Osteoblast (primary cell): ENCODE measurements at places on chromosomes 2 and 18. TPM values are rescaled to one million over a fixed set of nuclear protein-coding genes. Genes with fewer than 3 reads are reported as not detected.
A peak's percentile ranks its signal among the peaks of the same experiment; 100 is the strongest.

GRCh38 chr18:5507756-5508155 is 36.0 kb downstream of the EPB41L3 start:
- DNase-seq, result no peak

GRCh38 chr2:145088756-145089155 is 568.8 kb upstream of the ZEB2 start:
- DNase-seq, result no peak

GRCh38 chr18:6200204-6200774 is 214.4 kb downstream of the L3MBTL4 start:
- no peak for DNase-seq

DNA sequence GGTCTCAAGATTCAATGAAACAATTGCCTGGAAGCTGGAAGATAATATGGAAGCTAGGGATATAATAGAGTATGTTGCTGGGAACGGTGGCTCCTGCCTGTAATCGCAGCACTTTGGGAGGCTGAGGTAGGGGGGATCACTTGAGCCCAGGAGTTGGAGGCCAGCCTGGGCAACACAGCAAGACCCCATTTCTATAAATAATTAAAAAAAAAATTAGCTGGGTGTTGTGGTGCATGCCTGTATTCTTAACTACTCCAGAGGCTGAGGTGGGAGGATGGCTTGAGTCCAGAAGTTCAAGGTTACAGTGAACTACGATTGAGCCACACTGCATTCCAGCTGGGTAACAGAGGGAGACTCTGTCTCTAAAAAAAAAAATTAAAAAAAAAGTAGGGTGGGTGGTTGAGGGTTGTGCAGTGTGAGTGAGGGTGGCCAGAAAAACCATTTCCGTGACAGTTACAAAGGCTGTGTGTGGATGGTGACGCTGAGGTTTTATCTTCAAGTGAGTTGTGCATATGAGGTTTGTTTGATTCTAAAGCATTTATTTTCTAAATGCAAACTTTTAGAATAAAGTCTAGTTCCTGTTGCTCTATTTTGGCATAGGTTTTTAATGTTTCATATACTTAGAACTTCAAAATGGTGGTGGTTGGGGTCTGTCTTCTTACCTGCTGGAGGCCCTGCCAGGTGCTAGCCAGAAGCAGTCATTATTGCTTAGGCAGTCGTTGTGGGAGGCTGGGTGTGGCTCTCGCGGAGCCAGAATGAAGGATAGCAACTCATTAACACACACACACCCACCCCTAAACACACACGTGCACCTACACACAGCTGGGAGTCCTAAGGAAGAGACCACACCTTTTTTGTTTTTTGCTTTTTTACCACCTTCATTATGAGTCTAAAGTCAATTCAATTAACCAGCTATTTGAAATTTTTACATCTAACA is 4.7 kb upstream of the IL1R2 start:
- DNase-seq, result no peak

ZSWIM2 gene
- 0.29 TPM in 1 of 2 replicates, not detected in the other for total RNA-seq

- no peak for DNase-seq
Observed at GRCh38 chr2:169291517-169291916, 70.8 kb downstream of the LRP2 start.

DNA sequence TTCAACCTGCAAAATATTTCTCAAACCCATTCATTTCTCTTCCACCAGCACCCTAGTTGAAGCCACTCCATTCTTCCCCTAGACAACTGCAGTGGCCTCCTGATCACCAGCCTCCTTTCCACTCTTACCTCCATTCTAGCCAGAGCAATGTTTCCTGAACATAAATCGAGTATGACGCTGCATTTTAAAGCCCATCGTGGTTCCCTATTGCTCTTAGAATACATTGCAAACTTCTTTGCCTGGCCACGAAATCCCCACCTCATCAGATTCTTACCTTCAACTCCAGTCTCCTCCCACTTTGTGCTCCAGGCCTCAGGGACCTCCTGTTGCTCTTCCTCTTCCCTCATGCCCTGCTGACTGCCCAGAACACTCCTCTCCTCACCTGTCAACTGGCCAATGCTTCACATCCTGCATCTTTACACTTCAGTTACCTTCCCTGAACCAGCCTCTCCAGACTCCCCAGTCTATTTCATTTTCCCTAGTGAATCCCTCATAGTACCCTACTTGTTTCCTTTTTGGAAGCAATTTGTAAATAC is 176.5 kb upstream of the CTAGE1 start:
- DNase-seq, result no peak

- no peak for DNase-seq
Observed at GRCh38 chr2:233772153-233772552, 6.0 kb upstream of the MROH2A start.

DNA sequence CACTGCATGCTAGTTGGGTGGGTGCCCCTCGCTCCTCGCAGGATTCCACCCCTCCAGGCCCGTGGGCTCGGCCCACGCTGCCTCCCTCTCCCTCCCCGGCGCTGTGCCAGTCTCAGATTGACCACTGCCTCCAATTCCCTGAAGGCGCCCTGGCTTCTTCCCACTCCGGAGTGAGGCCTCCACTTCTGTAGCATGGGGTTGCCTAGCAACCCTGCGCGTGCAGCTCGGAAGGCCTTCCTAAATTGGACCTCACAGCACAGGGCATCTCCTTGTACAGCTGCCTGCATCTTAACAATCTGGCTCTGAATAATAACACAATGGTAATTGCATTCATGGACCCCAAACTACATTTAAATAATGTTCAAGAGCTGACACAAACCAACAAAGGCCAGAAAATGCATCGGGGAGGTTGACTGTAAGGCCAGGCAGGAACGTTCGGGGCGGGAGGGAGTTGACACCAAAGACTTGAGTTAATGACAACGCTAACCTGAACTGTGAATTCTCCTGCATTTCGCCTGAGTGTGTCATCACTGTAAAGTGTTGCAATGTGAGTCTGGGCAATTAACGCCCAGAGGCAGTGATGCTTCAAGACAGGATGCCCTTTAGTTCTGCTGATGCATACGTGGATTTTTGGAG is 222.9 kb downstream of the ZBTB7C start:
- no peak for DNase-seq

- DNase-seq, result peak; percentile 93
Observed at GRCh38 chr2:30373881-30374302, 73.2 kb upstream of the LCLAT1 start.

SERPINB13 gene
- under 0.01 TPM in 1 of 2 replicates, not detected in the other for total RNA-seq

DNA sequence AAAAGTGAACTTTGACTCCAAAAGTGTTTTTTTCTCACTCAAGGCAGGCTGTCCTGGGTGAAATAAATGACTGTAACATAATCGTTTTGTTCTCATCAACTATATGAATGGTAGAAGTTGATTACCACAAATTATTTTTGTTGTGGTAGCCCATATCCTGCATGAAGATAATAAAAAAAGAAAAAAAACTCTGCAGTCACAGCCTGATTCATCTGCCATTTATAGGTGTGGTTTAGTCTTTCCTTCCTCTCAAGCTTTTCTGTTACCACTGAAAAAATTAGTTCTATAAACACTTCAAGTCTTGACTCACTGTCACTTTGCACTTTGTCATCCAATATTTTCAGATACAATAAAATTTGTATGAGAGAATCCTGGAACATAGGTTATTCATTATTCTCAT is 522.0 kb downstream of the PLCL1 start:
- no peak for DNase-seq

TWIST2 gene
- total RNA-seq, result 9.4 TPM in 2 replicates

DNA sequence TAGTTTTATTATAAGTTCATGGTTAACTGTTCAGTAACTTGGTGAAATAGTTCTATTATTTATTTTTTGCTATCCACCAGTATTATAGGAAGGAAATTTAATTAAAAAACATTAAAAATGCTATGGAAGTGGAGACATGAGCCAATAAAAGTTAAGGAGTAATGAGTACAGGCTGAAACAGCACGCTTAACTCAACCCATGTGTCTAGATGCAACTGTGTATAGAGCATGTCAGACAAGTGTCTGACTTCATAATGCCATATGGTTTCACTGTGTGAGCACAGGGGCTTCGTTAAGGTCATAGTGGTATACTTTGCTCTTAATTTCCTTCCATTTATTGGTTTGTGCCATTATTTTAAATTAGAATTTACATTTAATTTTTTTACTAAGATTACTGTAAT is 566.8 kb upstream of the NRP2 start:
- DNase-seq, result no peak

- no peak for DNase-seq
Observed at GRCh38 chr2:58484221-58484620, 243.1 kb upstream of the FANCL start.

- no peak for DNase-seq
Observed at GRCh38 chr2:48724278-48724677, 31.2 kb downstream of the LHCGR start.

GULP1 gene
- total RNA-seq, result 21.7 and 23.0 TPM in 2 replicates
